Activated T-helper 1 cell treated with anti-CD3 and anti-CD28 coated beads, Interleukin-2, amount 50 U/mL, for 16 hours (primary cell): ENCODE measurements at places on chromosomes 1 and 21.

- DNase-seq = no peak
Observed at GRCh38 chr21:37877888-37878684, 38.2 kb downstream of the KCNJ6 start.

DNA sequence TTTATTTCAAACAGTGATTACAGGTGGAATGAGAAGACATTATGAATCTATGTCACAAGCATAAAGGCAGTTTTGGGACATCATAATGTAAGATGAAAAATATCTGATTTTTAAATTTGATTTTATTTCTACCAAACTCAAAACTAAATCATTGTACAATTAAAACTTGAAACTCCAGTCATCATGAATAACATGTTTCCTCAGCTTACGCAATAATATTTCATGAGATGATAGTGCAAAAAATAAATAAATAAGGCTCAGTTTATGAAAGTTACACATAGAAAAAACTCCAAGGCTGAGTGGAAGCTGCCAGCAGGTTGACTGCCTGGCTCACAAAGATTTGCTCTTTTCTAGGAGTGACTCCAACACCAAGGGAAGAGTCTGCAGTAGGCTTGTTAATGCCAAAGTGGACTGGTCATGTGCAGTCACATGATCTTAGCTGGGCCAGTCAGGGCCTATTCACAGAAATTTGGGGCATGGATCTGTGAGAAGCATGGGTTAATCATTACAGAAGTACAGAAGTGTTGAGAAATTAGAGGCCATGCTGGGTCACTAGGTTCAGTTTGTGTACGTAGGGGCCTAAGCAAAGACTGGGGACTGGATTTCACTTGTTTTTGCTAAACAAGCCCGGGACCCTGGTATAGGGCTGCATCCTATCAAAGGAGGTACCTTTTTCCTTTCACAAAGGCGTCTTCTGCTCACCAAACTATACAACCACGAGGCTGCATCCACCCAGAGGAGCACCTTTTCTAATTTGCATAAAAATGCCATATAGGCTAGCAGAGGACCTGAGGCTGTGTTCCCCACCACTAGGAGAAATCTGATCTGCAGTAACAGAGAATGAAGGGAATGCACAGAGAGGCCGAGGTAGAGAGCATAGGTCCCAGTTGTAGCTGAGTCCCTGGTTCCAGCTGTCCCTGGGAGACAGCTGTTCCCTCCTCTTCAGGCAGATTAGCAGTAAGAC is 4.9 kb upstream of the ABCA4 start:
- DNase-seq = no peak

GRCh38 chr1:38527373-38527966 is 332.1 kb downstream of the RRAGC start:
- peak; percentile 14 for DNase-seq

DNA sequence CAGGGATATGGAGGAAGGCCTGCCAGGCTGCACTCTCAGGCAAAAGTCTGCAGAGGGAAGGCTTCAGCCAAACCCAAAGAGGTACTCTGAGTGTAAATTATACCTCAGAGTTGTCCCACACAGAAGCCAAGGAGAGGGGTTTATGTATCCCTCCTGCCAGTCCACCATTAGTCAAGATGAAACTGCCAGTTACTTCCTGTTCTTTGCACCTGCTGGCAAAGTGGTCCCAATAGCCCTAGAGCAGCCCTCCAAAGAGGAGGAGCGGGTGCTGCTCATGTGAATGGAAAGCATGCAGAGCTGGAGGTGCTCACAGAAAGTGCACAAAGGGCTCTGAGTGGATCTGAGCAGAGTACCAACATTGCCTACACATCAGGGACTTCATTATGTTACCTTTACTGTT is 37.1 kb upstream of the MCOLN3 start:
- no peak for DNase-seq

DNA sequence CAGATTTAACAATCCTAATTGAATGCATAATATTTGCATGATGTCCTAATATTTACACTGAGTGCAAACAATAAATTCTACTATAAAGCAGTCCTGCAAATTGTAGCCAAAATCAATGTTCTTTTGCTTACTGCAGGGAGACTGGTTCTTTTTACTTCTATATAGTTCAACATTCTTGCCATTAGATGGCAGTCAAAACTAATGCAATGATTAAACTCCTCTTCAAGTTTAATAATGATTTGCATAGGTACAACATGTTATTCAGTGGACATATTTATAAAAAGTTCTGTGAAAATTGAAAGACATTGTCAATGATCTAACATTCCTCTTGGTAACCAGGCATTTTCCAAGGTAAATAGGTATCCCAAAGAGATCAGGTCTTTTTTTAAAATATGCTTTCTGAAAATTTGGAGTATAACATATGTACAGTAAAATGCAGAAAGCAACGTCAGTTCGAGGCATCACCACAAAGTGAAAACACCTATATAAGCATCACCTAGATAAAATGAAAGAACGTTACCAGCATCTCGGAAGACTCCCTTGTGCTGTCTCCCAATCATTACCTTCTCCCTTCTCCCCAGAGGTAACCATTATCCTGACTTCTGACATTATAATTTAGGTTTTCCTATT is 9.8 kb upstream of the FNBP1L start:
- no peak for DNase-seq

DNA sequence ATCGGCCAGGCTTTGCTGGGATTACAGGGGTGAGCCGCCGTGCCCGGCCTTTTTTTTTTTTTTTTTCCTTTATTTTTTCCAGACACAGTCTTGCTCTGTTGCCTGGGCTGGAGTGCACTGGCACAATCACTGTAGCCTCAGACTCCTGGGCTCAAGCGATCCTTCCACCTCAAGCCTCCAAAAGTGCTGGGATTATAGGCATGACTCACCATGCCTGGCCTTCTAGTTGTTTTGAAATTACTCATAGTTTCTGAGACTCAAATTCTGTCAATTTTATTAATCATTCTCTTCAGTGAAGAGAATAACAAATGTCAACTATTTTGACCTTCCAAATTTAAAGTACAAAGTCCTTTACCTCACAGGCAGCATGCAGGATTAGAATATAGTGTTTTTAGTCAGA is 374.5 kb downstream of the PLA2G4A start:
- no peak for DNase-seq

DNA sequence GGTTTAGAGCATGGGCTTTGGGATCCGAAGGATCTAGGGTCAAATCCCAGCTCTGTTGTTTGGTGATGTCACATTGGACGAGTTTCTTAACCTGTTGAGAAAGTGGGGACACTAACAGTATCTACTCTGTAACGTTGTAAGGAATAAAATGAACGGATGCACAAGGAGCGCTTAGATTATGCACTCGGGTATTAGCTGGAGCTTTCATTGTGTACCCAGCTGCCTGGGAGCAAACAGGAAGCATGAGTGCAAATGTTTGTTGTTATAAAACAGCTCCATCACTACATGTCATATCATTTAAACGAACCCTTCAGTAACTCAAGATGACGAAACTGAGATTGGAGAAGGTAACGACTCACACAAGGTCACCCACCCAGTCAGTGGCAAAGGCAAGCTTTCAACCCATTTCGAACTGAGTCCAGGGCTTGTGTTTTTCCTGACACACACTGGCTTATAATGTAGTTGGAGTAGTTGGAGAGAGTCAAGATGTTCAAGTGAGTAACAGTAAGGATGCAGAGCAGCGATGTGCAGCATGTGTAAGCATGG is 16.2 kb upstream of the SLC6A17 start:
- DNase-seq = no peak

DNA sequence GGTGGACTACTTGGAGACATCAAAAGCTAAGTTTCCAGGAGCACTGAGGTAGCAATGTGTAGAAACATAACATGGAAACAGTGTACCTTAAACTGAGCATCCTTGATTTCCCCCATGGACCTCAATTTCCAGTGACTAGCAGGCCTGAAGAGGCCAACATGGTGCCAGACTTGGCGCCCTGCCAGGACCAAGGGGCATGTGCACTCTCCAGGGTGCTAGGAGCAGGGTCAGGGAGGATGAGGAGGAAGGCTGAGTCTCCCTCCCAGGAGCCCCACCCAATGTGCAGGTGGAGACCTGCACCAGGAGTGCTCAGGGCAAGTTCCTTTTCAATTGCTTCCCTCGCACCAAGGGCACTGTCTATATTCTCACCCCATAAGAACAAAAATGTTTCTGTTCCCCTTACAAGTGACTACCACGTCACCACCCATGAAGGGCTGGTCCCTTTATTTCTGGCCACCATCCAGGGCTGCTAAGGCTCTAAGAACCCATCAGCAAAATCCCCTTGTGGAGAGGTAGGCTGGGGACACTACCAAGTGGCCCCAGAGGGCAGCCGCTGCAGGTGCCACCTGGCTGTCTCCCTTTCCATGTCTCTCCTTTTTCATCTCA is 39.2 kb downstream of the MX1 start:
- no peak for DNase-seq

DNA sequence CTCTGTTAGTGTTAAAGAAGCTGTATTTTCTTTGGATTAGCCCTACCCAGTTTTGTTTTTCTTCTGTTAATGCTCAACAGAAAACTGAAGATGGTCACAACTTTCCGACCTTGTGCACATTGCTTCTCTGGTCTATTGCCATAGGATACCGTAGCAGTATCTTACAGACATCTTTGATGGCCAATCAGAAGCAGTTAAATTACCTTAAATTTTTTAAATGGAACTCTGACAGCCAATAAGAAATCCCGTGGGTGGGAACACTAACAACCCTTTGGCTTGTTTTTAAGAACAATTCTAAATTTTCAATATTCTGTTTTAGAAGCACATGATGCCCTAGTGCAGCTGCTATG is 17.2 kb downstream of the NFYC start:
- DNase-seq = no peak

- DNase-seq = no peak
Observed at GRCh38 chr1:85976516-85977205, 179.9 kb downstream of the COL24A1 start.

DNA sequence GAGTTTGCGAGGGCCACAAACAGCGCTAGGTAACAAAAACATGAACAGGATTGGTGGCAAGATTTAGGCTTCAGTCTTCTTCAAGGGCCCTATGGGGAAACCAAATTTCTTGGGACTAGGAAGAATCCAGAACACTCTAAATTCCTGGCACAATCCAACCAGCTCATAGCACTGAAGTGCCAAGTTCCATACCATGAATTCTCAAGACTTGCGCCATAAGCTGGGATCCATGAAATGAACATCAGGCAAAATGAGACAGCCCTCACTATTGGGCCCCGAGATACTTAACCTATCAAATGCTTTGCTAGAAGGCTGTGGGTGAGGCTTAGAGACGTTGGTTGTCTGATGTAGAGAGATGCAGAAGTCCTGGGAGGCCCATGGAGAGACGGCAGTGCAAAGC is 322.1 kb downstream of the PAPPA2 start:
- no peak for DNase-seq

- no peak for DNase-seq
Observed at GRCh38 chr21:42358937-42359336, 7.4 kb downstream of the TFF1 start.

GRCh38 chr1:19987719-19988118 is 8.3 kb upstream of the PLA2G2A start:
- no peak for DNase-seq

- no peak for DNase-seq
Observed at GRCh38 chr1:156012051-156012817, 8.5 kb downstream of the SSR2 start.

DNA sequence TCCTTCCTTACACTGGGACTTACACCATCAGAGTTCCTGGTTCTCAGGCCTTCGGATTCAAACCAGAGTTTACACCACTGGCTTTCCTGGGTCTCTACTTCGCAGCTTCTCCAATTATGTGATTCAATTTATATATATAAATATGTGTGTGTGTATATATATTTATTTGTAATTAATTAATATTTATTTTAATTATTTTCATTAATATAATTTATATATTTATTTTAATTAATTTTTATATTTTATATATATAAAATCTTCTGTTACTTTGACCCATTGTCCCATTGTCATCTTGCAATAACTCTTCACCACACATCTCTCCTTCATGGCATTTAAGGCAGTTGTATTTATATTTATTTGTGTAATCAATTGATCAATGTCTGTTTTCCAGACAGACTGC is 28.4 kb upstream of the ST6GALNAC3 start:
- no peak for DNase-seq

DNA sequence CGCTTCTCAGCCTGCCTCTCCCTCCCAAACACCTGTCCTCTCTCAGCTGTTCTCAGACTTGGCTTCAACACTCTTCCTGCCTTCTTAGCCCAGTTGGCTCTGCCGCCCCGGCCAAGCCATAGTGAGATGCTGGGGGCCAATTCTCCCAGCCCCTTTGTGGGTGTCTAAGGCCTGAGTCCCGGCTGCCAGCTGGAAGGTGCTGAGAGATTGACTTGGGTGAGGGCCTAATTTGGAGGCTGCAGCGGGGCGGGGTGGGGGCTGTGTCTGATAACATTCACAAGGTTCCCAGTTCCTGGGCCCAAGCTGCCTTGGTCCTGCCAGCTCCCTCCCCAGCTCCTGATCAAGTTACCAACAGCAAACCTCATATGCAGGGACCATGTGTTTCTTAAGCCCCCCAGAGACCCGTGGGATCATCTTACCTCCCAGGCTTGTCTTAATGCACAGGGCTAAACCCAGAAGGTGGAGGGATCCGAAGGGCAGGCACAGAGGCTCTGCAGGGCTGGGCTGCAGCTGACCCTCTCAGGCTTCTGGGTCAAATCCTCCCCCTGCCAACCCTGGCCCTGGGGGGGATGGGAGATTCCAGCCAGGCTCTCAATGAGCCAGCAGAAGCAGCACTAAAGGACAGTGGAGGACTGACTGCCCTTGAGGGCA is 9.8 kb downstream of the INKA2 start:
- no peak for DNase-seq

DNA sequence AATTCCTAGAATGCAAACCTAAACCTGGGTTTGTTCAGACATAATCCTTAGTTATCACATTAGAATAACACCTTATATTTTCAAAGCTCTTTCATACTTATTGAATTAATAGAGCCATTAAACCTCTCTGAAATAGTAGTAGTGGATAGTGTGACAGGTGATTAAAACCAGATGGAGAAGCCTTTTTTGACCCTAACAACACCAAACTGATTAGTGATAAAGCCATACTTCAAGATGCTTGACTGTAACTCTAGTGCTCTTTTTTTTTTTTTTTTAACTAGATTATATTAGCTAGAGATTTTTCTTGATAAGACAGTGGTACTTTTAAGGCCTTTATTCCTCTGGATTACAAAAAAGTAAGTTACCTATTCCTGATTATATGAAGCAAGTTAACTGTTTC is 190.1 kb downstream of the ST6GALNAC3 start:
- DNase-seq = no peak

GRCh38 chr1:54502342-54502741 is 45.7 kb upstream of the ACOT11 start:
- no peak for DNase-seq
